ENCODE measurements at places on chromosomes 6 and 20.

- no peak for DNase-seq
These were observed 73.4 kb downstream of the FUT9 start for GRCh38 chr6:96089173-96089572.

- DNase-seq: no peak
These were observed 195.2 kb upstream of the LRFN2 start for GRCh38 chr6:40782355-40782754.

DNA sequence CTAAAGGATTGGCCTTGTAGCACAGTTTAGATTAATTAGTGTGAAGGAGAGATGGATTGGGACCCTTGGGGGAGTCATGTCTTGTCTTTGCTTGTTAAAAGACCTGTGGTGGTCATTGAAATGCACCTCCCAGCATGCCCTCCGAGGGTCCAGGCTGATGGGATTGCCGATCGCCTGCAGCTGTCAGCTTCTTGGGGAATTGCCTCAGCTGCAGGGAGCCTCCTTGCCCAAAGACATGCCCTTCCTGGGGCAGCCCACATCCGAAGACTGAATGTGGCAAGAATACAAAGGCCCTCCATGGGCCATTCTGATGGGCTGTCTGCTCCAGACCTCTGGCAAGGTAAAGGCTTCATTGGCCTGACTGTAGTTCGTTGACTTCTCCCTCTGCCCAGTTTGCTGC is 150.7 kb downstream of the FARS2 start:
- no peak for DNase-seq

DNA sequence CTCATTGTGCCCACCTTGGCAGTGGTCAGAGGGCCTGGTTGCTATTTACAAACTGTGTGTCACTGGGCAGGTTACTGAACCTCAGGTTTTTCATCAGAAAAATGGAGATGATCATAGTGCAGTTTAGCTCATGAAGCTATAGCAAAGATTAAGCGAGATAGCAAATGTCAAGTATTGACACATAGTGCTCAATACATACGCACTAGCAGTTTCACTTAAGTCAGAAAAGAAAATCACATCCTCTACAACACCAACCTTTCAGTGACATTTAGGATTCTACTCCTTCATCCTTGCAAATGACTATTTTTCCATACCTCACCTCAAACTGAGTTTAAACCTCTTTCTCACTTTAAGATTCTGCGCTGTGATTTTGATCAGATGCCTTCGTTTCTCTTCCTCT is 16.2 kb downstream of the GPR63 start:
- no peak for DNase-seq

DNA sequence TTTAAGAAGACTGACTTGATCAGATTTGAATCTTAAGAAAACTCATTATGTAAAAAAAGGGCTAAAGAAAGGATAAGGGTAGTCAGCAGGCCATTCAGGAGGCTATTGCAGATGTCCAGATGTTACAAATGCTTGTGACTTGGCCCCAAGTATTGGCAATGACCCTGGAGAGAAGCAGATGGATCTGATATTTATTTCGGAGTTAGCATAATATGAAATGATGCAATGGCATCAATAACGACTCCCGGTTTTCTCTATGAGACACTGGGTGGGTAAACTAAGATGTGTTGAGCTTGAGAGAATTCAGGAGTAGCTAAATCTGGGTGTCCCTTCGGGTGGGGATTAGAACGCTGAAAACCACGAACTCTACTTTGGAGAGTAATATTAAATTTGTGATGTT is 149.7 kb downstream of the LAMA2 start:
- DNase-seq: no peak

DNA sequence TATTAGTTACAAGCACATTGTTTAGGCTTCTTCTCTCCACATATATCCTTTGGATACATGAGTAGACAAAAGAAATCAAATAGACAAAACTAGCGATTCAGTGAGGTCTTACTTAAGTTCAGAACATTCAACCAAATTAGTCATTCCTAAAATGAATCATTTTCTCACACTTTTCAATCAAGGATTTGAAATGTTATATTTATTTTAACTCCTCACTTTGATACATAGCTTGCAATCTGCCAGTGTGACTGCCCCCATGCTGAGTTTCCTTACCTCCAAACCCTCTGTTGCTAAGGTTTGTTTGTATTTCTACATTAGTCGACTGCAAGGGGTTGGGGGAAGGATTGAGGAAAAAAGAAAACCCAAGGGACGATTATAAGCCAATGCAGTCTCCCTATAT is 3.5 kb upstream of the MOXD1 start:
- DNase-seq: no peak

- no peak for DNase-seq
These were observed 100.2 kb upstream of the TMEM181 start for GRCh38 chr6:158459726-158460125.

DNA sequence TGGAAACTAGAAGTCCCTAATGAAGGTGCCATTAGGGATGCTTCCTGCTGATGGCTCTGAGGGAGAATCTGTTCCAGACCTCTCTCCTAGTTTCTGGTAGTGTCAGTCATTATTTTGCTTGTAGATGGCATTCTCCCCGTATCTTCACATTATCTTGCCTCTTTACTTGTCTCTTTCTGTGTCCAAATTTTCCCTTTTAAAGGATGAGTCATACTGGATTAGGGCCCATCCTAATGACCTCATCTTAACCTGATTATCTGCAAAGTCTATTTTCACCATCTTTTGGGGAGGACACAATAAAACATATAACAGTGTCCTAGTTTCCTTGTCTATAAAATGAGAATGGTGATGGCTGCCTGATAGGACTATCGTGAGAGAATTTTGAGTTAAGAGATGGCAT is 27.3 kb downstream of the ZNF391 start:
- no peak for DNase-seq

GRCh38 chr20:56827763-56828162 is 198.7 kb downstream of the TFAP2C start:
- DNase-seq: no peak

DNA sequence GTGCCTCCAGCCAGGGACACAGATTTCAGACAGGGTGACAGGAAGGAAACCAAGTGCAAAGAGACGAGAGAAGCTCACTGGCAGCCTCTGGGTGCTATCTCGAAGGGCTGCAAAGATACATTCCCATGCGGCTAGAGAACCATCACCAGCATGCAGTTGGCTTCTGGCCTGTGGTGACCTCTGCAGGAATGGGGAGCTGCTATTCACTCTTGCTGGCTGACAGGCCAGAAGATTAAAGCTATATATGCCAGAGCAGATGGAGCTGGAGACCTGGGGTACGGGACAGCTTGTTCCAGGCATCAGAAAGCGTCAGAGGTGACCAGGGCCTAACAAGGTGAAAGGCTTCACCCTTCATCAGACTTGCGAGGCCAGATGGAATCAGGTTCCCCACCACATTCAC is 20.0 kb downstream of the MAP1LC3A start:
- DNase-seq: no peak

- no peak for DNase-seq
These were observed 81.1 kb upstream of the SNAP25 start for GRCh38 chr20:10137533-10137932.

- DNase-seq: no peak
These were observed 213.7 kb downstream of the HTR1B start for GRCh38 chr6:77249560-77249959.

DNA sequence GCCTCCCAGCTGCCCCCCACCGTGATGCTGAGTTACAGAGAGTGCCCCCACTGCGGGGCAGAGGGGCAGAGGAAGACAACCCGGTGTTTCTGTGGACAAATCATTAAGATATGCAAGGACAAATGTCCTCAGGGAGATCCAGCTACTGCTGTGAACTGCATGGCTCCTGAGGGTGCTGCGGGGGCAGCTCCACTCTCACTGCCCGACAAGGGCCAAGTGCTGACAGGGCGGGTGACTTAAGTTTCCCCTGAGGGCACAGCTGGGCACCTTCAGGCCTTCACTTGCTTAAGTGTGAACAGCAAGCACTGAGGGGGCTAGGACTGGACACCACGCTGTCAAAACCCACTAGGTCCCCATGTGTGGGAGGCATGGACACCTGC is 26.2 kb upstream of the TCFL5 start:
- no peak for DNase-seq

GRCh38 chr6:100810015-100810414 is 71.1 kb downstream of the ASCC3 start:
- no peak for DNase-seq

DNA sequence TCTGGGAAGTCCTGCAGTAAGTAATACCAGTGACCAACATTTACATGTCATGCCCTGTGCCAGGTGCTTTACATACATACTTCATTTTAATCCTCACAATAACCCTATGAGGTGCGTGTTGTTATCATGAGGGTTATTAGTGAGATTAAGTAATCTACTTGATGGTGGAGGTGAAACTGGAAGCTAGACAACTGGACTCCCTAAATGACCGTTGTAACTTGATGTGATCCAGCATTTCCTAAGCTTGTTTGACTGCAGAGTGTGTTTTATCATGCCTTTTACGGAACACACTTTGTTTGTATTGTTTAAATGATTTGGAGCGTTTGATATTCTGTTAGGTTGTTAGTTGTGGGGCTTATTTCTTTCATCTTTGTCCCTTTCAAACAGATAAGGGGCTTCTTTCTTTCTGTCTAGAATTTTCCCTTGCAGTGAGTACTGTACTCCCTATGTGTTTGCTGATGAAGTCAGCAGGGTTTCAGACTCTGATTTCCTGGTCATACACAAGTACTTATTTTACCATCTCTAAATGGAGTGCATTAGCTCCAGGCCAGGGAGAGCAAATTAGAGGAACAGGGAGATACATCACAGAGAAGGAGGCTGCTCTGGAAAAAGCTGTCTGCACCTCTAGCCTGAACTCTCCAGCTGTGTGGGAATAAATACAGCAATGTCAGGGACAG is 29.7 kb downstream of the CHMP4B start:
- no peak for DNase-seq

DNA sequence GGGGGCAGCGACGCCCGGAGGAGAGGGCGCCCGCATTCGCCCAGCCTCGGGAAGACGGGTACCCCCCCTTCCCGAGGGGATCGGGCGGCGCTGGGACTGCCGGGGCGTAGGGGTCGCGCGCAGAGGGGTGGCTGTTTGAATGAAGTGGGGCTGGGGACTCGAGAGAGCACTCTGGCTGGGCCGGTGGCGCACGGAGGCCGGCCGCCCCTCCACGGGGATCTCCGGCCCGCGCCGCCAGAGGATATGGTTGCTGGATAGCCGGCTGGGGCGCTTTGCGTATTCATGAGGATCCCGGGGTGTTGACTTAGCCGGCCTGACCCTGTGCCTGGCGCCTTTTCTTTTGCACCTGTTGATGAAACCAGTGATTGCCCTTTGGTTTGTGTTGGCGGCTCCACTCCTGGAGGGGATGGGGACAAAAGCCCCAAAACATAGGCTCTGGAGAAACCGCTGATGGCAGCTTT is 469 bp downstream of the SYNJ2 start:
- no peak for DNase-seq

GRCh38 chr6:151041686-151042085 is 176.2 kb downstream of the MTHFD1L start:
- no peak for DNase-seq

DNA sequence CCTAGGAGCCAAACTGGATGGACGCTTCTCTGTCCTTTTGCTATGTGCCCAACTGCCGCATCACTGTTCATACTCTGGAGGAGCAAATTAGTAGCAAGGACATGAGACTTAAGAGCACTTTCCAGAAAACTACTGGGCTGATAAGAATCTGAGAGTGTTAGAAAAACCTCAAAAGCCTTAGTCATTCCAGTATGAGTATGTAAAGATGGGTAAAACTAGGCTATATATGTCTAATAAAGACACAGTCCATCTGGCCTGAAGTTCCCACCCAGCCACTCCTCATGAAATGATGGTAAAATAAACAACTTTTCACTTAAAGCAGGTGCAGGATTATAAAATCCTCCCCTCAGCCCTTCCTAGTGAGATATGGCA is 30.6 kb downstream of the SHLD1 start:
- no peak for DNase-seq

GRCh38 chr20:17783671-17784070 is 83.9 kb downstream of the BANF2 start:
- DNase-seq: no peak

GRCh38 chr6:69693762-69694161 is 103.0 kb downstream of the LMBRD1 start:
- DNase-seq: no peak

GRCh38 chr6:25991785-25992412 is 29.3 kb downstream of the TRIM38 start:
- peak; percentile 83 for DNase-seq

DNA sequence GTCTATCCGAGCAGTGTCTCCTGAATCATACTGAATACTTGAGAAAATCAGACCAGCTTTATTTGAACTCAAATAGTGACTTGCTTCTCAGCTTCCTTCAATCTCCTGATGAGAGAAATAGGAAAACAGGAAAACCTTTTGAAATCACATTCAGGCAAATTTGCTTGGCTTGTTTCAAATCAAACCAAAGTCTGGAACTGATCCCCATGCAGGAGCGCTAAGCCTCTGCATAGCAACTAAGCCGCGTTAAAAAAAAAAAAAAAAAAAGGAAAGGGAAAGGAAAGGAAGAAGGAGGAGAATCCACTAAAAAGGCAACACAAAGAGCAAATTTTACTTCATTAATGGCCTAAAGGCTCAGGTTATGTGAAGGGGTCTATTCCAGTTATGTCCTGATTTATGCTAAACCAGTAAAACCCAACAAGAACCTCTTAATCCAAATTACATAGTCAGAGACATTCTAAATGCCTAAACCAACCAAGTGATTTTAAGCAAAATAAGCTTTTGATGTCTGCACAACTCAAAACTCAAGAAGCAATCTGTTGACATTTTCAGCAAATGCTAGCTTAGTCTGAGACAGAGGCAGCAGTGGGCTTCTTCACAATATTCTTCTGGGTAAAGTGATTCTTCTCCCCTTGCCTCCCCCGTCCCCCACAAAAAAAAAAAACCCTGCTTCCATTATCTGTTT is 112.5 kb downstream of the SOBP start:
- no peak for DNase-seq

DNA sequence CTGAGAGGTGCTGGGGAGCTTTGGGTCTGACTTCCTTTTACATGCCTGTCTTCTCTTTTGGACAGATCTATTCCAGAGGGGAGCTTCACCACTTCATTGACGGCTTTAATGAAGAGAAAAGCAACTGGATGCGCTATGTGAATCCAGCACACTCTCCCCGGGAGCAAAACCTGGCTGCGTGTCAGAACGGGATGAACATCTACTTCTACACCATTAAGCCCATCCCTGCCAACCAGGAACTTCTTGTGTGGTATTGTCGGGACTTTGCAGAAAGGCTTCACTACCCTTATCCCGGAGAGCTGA is 13.1 kb downstream of the PRDM1 start:
- no peak for DNase-seq

GRCh38 chr20:44026647-44027342 is 112.1 kb downstream of the TOX2 start:
- no peak for DNase-seq

- no peak for DNase-seq
These were observed 74.1 kb downstream of the LMBRD1 start for GRCh38 chr6:69722683-69723082.

GRCh38 chr6:90294989-90295853 is 1.4 kb downstream of the BACH2 start:
- DNase-seq: peak; percentile 57

DNA sequence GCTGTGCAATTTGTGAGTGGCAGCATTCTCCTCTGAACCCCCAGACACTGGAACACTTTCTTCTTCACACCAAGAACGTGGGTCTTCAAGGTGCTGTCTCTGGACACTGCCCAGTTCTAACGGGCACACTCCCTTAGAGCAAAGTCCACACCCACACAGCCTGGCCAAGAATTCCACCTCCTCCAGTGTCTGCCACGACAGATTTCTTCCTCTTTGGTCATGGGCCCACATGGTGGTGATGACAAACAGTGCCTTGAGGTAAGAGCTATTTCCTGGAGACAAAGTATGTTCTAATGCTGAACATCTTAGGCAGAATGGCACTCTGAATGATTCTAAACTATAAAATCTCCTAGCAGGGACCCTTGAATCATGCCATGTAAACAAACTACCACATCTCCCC is 25.5 kb upstream of the SSTR4 start:
- DNase-seq: no peak

- no peak for DNase-seq
These were observed 257.5 kb downstream of the ARID1B start for GRCh38 chr6:157034436-157035230.
